ENCODE measurements at places on chromosomes 2 and 18.

DNA sequence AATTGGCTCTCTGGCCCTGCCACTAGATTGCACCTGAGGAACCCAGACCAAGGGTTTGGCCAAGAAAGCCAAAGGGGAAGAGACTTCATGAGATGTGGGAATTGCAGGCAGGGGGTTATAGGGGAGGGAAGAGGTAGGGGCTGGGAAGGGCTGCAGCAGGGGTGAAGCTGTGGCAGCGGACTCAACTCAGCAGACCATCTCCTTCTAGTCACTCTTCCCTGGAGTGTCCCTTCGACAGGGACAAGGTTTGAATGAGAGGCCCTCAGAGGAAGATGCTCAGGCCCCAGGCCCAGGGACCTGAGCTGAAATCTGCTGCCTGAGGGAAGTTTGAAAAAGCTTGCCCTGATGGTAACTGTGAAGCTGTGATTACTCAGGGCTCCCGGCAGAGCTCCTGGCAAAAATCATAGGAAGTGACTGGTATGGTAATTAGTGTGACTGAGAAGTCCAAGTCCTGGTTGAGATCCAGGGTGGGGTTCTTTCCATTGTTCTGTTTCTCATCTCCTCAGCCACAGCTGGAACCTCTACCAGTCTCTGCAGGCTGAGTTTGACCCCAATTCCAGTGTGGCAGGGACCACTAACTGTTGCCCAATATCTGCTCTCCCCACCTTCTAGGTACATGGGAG, 300.9 kb downstream of the CYP26B1 start:
- no peak for DNase-seq

GRCh38 chr2:206856513-206856912, 82.8 kb upstream of the CPO start:
- DNase-seq: no peak

DNA sequence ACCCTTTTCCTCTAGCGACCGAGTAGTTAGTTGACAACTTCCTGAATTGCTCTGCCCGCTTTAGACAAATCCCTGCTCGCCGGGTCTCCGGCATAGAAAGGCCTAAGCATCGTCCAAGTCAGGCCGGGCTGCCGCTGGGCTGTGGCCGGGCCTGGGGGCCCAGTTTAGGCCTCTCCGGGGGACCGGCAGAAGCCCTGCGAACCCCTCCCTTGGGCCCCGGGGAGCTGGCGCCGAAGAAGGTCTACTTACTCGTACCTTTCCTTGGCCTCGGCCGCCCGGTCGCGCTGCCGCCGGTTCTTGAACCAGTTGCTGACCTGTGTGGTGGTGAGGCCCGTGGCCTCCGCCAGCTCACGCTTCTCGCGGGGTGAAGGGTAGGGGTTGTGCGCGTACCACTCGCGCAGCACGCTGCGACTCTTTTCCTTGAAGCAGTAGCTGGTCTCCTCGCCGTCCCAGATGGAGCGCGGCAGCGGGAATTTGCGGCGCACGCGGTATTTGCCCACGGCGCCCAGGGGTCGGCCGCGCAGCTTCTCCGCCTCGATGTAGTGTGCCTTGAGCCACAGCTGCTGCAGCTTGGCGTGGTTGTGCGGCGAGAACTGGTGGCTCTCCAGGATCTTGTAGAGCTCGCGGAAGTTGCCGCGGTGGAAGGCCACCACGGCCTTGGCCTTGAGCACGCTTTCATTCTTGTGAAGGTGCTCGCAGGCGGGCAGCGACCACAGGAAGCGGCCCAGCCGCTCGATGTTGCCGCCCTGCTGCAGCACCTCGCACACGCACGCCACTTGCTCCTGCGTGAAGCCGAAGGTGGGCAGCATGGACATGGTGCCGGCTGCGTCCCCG, 739 bp downstream of the SIX2 start:
- peak; percentile 28 for DNase-seq

- no peak for DNase-seq
Observed at GRCh38 chr2:170396799-170397459, 219.0 kb downstream of the MYO3B start.

DNA sequence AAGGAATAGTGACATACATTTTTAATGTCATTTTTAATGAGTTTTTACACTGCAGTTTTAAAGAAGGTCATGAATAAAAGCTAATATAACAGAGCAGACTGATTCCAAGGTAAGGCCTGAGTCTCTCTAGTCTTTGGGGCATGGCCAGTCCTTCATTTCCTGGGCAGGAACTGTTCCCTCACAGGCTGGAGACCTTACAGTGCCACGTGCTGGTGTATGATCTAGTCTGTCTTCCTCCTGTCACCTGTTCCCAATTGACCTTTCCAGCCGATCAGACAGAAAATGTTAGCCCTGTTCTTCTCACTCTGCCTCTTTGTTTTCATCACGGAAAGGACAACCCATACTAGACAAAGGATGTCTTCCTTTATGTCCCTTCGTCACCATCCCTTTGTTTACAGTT, 33.6 kb downstream of the ZCCHC2 start:
- DNase-seq: no peak

DNA sequence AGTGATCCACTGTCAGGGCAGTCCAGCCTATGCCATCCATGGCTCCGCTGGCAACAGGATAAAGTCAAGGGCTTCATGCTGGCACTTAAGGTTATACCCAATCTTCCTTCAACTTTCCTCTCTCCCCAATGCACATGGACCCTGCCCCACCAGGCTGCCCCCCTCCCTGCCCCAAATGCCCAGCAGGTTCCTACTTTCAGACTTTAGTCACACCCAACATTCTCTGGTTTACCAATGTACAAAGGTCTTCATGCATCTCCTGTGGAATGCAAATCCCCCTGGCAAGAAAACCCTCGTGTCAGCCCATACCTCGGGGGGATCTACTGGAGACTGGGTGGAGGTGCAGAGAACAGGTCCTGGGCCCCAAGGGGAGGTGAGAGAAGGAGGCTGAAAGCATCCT, 59.3 kb downstream of the MCFD2 start:
- no peak for DNase-seq

DNA sequence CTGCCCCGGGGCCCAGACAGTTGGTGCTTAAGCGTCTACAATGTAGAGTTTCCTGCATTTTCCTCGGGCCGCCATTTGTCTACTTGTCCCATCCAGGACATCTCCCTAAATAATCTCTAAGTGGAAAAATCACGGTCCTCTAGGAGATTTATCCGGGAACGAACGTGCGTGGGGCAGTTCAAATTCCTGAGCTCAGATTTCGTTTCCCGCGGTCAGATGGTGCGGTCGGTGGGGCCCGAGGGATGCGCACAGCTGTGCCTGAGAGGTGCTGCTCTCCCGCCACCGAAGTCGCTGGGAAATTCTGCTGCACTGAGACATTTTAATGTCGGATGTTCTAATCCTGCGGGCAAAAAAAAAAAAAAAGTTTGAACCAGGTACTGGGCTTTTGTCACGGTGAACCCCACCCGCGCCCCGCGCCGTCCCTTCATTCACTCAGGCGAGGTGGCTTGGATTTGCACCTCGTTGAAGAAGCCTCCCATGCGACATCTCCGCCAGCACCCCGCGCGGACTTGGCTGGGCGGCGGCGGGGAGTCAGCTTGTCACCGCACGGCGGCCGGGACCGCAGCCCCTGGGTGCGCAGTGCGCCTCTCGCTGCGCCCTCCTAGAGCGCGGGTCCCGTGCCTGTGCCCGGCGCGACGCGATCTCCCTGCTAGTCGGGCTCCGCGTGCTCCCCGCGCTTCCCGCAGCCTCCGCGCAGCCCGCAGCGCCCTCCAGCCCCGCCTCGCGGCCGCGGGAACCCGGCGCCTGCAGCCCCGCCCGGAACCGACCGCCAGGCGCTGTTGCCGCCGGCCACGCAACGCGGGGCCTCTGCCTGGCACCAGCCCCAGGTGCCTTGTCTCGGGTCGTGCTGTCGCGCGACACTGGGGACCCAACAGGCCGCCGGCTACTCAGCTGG, 191.9 kb upstream of the TCF4 start:
- DNase-seq: no peak

DNA sequence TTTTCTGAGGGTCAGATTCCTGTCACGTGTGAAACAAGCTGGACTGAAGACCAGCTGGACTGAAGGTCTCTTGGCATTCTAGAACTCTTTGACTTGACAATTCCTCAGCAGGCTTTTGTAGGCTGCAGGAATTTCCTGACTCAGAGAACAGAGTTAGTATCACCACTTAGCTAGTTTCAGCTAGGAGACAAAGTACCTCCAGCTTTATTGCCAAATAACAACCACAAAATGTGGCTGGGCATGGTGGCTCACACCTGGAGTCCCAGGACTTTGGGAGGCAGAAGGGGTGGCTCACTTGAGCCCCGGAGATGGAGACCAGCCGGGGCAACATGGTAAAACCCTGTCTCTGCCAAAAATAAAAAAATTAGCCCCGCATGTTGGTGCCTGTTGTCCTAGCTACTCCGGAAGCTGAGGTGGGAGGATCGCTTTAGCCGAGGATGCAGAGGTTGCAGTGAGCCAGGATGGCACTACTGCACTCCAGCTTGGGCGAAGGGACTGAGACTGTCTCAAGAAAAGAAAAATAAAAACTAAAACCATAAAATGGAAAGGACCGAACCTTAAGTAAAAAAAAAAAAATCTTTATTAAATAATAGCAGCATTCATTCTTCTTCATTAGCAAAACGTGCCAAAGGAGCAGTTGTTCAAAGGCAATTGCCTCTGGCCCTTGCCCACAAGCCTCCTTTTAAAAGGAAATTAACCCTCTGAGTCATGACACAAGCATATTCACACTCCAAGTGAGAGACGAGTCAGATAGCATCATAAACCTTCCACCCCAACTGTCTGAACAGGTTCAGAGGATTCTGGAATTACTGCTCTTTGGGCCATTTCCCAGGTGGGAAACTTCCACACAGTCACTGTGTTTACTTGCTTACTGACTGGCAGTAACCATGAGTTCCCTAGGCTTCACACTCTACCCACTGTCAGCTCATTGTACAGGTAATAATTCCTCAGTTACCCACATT, 88.9 kb downstream of the MYL12B start:
- DNase-seq: no peak

DNA sequence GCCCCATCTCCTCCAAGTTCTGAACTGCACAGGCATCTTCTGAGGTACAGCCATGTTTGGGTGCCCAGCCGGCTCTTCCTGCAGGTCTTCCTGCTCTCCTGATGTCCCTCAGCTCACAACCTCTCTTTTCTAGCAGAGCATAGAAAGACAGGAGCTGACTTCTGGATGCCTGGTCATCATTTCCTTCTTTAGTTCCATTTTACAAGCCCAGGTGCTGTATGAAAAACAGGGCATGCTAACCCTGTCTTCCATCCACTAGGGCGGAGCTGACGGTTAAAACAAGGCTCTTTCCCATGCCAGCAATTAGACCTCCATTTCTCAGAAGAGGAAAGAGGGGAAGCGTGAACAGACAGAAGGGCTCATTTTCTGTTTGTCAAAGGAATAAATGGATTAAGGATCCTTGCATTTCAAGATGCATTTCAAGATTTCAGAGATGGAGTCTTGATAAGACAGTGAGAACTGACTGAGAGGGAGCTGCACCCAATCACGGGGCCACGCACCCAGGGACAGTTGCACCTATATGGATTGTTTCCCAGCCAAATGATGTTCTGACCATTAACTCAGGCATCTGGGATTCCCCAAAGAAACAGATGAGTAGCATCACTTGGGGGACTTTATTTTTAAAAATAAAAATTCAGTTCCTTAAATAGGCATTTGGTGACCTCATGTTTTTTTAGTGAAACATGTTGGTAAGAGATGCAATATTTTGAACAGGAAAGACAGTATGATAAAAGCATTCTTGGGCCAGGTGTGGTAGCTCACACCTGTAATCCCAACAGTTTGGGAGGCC, 45.8 kb upstream of the EML6 start:
- no peak for DNase-seq

GRCh38 chr2:36951574-36951973, 14.8 kb downstream of the STRN start:
- DNase-seq: no peak

GRCh38 chr2:54545702-54546450, 89.7 kb downstream of the SPTBN1 start:
- no peak for DNase-seq

DNA sequence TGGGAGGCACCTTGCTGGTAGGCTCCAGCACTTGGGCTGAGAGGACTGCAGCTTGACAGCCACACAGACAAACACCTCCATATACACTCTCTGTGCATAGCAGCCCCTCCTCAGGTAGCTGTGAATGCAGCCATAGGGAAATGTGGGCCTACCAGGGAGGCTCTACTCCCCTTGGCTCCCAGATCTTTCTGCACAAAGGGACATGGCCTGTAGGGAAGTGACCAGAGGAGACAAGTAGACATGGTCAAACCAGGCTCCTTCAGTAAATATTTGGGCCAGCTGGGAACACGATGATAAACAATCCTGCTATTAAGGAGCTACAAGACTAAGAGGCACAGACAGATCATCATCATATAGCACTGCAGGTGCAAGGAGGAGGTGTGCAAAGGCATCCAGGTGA, 35.9 kb upstream of the PDCL3 start:
- DNase-seq: no peak

DNA sequence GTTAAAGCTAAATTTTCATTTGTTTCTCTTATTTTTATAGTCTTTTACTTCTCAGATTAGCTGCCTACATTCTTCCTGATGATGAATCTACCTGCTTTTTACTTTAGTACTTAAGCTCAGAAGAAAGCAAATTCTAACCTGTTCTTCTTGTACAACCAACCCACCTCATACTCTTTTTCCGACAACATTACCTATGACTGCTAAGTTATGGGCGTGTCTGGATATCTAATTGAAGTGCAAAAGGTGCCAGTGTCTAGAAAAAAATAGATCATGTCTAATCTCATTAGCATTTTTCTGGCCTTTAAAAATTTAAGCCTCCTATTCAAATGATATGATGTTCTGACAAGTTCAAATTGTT, 1.5 kb upstream of the RGPD4 start:
- DNase-seq: no peak

- no peak for DNase-seq
Observed at GRCh38 chr2:108637304-108637669, 82.0 kb upstream of the RANBP2 start.

DNA sequence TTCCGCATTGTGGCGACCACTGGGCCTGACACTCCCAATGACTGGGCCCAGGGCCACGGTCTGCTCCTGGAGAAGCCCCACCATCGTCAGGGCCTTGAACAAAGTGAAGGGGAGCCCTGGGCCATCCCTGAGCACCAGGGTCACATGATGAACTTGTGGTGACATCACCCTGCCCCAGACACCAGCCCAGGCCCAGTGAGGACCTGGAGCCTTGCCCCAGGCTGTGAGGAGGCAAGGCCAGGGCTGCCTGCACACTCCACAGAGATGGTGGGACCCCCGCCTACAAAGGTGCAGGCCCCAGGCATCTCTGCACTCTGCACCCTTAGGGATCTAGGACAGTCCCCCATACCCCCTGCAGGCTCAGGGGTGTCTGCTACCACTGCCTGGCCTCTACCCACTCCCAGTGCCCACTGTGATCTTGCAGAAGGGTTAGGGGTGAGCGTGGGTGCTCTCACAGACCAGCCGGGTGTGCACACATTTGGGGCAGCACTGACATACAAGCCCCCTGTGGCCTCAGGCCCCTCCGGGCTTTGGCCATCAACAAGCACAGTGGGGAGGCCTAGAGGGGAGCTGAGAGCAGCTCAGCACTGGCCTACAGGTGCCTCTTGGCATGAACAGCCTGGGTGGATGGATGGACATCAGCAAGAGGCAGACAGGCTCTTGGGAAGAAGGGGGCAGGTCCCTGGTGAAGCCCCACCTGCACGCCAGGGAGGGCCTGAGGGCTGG, 624.0 kb upstream of the LRRTM4 start:
- DNase-seq: no peak

- no peak for DNase-seq
Observed at GRCh38 chr2:223065107-223065506, 13.1 kb downstream of the KCNE4 start.

GRCh38 chr2:220226076-220226475, 598.6 kb downstream of the SLC4A3 start:
- no peak for DNase-seq
